ENCODE measurements at places on chromosomes 2 and 18.

GRCh38 chr2:236763857-236764256, 194.2 kb downstream of the ACKR3 start:
- no peak for DNase-seq

DNA sequence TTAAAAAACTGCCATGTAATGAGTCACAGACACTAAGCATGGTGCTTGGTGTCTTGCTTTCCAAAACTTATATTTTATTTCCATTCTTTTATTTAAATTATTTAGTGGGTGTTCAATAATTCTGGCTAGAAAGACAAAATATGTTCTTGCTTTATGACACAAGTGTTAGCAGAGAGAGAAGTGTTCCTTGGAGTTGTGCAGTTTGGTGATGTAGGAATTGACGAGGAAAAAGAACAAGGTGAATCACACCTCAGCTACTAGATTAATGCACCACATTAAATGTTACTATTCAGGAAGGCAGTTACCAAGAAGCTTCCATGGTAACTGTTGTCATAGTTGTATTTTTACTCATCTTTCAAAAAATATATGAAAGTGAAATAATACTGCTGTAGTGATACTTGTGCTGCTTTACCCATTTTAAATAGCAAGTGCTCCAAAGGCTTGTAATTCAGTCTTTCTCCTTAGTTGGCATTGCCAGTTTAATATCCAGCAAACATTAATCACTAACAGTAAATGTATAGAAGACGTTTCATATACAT, 28.3 kb downstream of the ADAM23 start:
- no peak for DNase-seq

GRCh38 chr2:10331702-10332401, 29.1 kb downstream of the HPCAL1 start:
- peak; percentile 17 for DNase-seq

DNA sequence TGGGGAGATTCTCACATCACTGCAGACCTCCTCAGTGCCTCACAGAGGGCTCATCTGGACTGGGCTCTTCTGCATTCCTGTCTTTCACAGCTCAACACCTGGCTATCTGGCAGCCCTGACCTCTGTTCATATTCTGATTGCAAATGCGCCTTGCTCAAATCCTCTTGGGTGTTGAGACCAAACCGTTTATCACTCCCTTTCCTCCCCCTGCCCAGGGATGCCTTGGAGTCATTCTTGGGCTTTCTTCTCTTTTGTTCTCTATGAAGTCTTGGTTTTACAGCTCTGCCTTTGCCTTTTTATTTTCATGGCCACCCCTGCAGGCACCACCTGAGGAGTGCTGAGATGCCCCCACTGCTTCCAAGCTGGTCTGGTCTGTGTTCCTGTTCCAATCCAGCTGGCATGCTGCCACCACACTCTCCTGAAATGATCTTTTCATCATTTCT, 26.3 kb downstream of the TUBB6 start:
- DNase-seq = no peak

DNA sequence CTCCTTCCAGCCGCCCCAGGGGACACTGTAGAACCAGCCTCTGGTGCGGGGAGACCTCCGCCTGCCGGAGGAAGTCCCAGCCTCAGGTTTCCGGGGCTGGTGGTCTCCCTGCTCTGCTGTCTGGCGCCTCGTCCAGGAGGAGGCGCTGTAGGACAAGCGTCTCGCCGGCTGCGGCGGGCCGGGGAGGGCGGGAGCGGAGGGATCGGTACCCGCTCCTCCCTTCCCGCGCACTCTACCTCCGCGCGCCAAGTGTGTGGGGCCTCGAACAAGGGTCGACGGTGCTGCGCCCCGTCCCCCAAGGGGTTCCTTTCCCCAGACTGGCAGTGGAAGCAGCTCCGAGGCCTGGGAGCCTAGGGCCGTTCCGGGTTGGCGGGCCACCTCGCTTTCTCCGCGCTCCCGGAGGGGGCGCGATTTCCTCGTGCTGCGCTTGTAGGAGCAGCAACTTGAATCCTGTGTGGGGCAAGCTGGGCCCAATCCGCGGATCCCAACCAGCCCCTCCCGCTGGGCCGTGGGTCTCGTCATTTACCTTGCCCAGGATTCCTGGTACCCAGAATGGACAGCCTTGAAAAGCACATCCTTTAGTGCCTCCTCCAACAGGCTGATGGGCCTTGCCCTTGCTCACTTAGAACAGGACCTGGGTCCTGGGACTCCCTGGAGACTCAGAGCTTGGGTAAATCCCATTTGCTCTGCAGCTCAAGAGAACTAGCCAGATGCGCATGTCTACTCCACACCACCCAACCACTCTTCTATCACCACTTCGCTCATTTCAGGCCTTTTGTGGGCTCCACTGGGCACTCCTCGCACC, 10.6 kb upstream of the HOXD4 start:
- peak; percentile 34 for DNase-seq

DNA sequence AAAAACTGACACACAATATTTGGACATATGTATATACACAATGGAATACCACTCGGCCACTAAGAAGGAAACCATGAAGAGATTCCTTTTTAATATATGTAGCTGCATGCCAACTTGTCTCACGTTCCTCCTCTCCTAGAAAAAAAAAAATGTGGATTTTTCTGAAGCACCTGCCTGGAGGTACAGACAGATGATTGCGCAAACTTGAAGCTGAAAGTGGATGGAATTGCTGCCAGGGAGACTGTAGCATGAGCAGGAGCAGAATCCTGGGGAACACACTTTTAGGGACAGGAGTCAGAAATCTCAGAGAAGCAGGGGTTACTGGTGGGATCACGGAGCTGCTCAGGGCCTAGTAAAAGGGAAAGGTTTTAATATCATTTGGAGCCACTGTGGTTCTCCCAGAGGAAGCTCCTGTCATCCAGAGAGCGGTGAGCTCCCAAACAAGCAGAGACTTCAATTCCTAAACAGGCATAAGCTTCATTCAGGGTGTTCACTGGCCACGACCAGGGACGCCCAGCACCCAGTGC, 640 bp upstream of the SPR start:
- no peak for DNase-seq

DNA sequence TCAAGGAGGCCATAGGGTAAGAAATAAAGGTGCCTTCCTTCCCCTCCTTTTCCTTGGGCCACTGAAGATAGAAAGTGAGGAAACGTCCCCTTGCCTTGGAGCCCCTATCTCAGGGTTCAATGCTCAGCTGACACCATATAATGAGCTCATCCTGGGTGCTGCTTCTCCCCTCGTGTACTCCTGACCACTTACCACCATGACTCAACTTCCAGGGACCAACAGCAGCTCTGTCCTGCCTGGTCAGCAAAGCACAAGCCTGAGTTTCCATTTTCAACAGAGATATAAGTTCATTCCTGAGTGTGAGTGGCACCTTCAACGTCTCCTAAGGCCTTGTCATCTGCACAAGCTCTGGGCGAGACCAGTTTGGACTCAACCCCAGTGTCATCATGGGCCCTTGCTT, 151.2 kb downstream of the CAPN13 start:
- no peak for DNase-seq

GRCh38 chr2:27290549-27290948, 8.3 kb downstream of the TRIM54 start:
- no peak for DNase-seq

- no peak for DNase-seq
Measured at GRCh38 chr2:98683728-98684127, 47.2 kb downstream of the MGAT4A start.

DNA sequence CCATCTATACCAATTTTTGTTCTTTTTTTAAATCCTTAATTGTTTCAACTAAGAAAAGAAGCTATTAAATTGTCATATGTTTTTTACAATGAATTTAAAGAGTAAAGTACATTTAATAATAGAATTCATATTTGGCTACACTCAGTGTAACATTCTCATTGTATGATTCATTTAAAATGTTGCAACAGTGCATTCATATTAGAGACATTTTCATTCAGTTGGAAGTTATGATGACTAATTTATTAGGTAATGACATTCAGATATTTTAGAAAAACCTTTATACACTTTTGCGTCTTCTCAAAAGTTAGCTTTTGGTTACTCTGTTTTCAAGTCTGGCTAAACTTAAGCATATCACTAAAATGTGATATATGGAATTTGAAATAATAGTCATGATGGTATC, 887.5 kb upstream of the NRXN1 start:
- no peak for DNase-seq

DNA sequence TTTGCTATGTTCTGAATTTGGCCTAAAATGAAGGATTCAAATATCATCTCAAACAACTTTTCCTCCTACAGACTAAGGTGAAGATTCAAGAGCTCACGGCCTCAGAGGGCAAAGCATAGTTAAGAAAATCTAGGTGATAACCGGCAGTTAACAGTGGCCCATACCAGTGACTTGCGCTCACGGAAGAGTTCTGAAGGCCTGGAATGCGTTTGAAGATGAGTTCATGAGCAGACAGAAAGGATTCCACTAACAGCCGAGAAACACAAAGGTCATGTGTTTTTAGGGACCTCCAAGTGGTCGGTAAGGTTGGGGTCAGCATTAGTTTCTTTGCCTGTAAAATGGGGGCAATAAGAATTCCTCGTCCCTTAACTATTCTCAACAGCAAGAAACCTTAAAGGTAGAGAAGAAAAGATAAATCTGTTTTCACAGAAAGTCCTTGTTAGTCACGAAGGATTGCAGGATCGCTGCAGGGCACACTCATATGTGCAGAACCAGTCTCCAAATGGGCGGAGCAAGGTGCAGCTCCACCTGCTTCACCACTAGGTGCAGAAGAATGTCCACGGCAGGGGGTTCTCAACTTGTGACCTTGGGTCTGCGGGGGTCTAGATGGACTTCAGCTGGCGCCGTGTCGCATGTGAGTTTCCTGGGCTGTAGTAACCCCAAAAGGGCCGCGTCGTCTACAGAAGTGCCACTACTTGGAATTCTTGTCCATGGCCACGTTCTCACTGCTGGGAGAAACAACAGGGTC, 708 bp upstream of the RPIA start:
- peak; percentile 33 for DNase-seq

All from T follicular helper cell (primary cell).